ENCODE measurements at places on chromosomes 2 and 18. TPM values are rescaled to one million over a fixed set of nuclear protein-coding genes. Genes with fewer than 3 reads are reported as not detected.

GCG gene
- total RNA-seq: not detected

DNA sequence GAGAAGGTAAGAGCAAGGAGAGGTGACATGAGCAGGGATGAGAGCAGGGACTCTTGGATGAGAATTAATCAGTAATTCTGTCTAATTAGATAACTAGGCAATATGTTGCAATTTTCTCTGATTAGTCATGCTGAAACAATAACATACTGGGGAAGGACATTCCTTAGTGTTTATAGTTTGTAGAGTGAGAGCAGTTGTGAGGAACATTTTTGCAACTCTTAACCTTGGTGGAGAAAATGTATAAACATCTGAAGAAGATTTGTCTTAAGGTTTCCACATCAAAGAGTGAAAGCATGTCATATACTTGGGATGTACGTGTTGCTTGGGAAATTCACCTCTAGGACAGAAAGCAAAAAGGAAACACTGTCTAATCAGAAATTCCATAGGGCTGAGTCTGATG lies 955.4 kb upstream of the FANCL start:
- DNase-seq: no peak

GRCh38 chr2:176936410-176936809 lies 276.2 kb upstream of the HNRNPA3 start:
- DNase-seq: no peak

C18orf32 gene
- total RNA-seq: 16.6 TPM

LIMS2 gene
- total RNA-seq: 14.8 TPM

CABLES1 gene
- total RNA-seq: 16.8 TPM

- peak; percentile 83 for DNase-seq
Measured at GRCh38 chr2:189096769-189097447, 82.7 kb downstream of the COL5A2 start.

SMARCAL1 gene
- 15.3 TPM for total RNA-seq

- no peak for DNase-seq
Measured at GRCh38 chr18:25456334-25457010, 104.5 kb upstream of the ZNF521 start.

- no peak for DNase-seq
Measured at GRCh38 chr2:188986839-188987238, 12.7 kb downstream of the COL3A1 start.

TUBA3E gene
- total RNA-seq: not detected

GALR1 gene
- not detected for total RNA-seq

- peak; percentile 49 for DNase-seq
Measured at GRCh38 chr2:108998911-108999310, 9.9 kb upstream of the EDAR start.

GRCh38 chr2:50181212-50181611 lies 850.7 kb downstream of the NRXN1 start:
- no peak for DNase-seq

- DNase-seq: peak; percentile 39
Measured at GRCh38 chr2:148900350-148900837, 25.4 kb downstream of the KIF5C start.

COLEC12 gene
- total RNA-seq: 56.9 TPM

BUB1 gene
- total RNA-seq: 7.1 TPM

CXCR1 gene
- not detected for total RNA-seq

- DNase-seq: no peak
Measured at GRCh38 chr18:32243358-32243757, 53.5 kb downstream of the MEP1B start.

OR6B2 gene
- not detected for total RNA-seq

GRCh38 chr18:4357579-4357978 lies 97.5 kb downstream of the DLGAP1 start:
- DNase-seq: peak; percentile 13

- no peak for DNase-seq
Measured at GRCh38 chr18:76174451-76174850, 320.6 kb downstream of the ZNF516 start.

- peak; percentile 57 for DNase-seq
Measured at GRCh38 chr2:232537079-232537478, 2.4 kb upstream of the CHRNG start.

REG3A gene
- total RNA-seq: not detected

GRCh38 chr2:216692636-216693413 lies 2.5 kb downstream of the IGFBP5 start:
- peak; percentile 76 for DNase-seq

GTF3C2 gene
- total RNA-seq: 32.7 TPM

- no peak for DNase-seq
Measured at GRCh38 chr2:98923244-98923940, 12.6 kb downstream of the CRACDL start.

- DNase-seq: no peak
Measured at GRCh38 chr2:88167740-88168139, 2.4 kb upstream of the THNSL2 start.

DNA sequence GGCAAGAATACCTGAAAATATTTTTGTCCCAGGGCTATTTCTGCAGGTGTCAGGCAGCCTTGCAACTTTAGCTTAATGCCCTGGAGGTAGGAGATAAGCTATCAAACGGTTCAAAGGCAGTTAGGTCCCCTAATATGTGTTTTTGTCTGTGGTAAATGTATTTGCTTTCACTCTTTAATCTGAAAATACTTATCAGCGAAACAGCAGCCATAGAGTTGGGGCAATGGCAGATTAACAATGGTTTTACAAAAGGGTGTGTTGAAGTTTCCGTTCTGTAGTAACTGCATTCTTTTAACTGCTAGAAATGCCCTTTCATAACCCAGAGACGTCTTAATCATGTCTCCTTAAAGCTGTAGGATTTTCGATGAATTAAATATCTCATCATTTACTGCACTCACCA lies 265.0 kb upstream of the TRIB2 start:
- DNase-seq: no peak

GRCh38 chr2:181677912-181678586 lies 2.3 kb downstream of the NEUROD1 start:
- DNase-seq: peak; percentile 94

SNTG2 gene
- 2.1 TPM for total RNA-seq

- no peak for DNase-seq
Measured at GRCh38 chr18:24534737-24535136, 74.3 kb downstream of the HRH4 start.

NEURL3 gene
- total RNA-seq: 0.29 TPM

GRCh38 chr2:174749793-174750192 lies 14.5 kb downstream of the CHRNA1 start:
- no peak for DNase-seq

LRP1B gene
- not detected for total RNA-seq

- DNase-seq: peak; percentile 55
Measured at GRCh38 chr18:44781886-44782285, 101.2 kb downstream of the SETBP1 start.

DNA sequence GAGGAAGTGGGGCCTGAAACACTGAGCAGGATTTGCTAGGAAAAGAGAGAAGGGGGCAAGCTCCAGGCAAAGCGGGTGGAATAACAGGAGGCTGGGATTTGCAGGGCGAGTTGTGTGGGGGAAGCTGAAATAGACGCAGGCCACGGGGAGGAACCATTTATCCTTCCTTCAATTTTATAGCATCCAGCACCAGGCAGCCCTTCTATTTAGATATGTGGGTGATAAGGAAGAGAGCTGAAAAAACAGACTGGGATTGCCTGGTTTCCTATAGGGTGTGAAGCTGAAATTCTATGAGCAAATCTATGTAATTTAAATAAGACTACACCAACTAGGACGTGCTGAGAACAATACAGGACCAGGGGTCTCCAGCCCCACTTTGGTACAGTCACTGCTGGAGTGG lies 132.0 kb upstream of the REV1 start:
- no peak for DNase-seq

HOXD9 gene
- total RNA-seq: 0.36 TPM
